ENCODE measurements at places on chromosomes 5 and 9.

DNA sequence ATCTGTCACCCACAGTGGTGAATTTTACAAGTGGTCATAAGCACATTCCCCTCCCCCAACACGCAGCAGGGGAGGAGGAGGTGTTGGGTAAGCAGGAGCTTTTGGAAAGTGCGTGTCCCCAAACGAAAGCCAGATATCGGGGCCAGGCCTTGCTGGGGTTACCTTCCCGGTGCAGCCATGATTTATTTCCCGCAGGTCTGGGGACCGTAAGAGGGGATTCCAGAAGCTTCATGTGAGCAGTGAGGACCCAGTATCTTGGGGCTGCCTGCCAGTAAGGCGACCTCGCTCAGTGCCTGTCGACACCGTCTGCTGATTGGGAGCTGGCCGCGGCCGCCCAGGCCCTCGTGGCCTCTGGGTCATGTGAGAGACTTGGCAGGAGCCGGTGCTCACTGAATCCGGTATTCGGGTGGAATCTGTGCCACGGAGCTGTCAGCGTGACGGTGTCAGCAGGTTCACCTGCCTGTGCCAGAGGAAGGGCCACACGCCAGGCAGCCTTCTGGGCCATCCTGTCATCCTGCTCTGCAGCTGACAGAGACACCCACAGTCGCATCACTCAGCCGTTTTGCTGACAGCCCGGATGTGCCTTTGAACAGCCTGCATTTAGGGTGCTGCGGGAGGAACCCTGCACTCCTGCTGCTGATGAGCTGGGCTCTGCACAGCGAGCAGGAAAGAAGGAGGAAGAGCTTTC, 37.3 kb downstream of the SEC61B start:
- DNase-seq, result no peak

DNA sequence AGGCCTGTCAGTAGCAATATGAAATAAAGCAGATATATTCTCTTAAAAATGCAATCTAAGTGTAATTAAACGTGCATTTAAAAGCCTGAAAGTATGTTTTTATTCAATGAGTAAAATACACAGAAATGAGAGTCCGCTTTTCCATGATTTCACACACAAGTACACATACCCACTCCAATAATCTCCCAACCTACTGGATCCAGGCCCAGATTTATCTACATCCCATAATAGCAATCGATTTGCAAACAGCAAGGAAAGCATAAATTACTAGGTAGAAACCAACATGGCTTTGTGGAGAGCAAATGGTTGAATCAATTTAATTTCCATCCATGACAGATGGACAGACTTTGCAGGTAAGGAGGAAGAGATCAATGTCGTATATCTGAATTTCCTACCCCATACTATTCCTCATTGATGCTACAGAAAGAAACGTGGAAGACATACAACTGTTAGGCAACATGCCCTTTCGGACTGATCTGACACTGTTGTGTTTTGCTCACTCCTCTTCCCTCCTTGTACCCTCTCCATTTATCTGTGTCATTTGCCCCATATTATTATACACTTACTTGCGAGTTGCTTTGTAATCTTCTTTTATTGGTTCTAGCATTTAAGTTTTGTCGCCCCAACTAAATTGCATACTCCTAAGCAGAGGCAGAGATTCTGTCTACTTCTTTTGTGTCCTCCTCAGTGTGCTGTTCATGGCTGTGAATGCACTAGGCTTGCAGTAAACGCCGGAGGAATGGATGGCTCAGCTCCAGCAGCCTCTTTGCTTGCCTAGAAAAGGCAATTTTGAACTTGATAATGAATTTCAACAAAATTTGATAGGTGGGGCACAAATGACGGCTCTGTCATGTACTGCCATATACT, 133.6 kb downstream of the NFIB start:
- no peak for DNase-seq

DNA sequence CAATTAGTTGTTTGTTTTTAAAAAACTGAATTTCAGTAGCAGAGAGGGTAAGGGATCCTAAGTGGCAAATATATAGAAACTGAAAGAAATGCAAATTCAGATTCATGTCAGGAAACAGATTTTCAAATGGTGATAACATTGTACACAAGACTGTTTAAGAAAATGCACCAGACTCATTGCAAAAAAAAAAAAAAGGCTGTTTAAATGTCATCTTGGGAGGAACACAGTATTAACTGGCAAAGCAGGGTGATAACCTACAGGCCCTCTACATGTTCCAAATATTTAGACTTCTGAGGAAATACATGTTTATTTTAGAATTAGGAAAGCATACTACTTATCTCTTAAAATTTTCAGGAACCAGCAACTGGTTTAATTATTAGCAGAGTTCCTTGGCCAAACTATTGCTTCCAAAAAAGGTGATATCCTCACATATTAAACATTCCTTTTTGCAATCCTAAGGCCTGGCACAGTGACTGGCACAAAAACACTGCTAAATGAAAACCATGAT, 114.5 kb downstream of the TSSK1B start:
- no peak for DNase-seq

DNA sequence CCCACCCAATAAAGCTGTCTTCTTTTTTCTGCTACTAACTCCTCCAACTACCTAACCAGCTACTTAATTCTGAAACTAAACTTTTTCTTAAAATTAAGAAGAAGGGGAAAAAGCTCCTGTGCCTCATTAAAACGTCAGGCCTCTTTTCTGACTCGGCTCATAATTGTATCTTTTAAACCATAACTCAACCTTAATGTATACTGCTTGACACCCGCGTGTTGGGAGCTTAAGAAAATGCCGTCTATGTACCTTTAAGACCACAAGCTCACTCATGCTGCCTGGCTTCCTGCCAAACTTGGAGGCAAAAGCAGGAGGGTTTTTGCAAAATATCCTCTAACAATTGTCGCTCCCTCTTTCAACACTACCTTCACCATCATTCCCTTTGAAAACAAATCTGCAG, 5.0 kb downstream of the EBF1 start:
- DNase-seq, result no peak

GRCh38 chr9:135883410-135884089, 23.8 kb downstream of the CAMSAP1 start:
- DNase-seq, result no peak

DNA sequence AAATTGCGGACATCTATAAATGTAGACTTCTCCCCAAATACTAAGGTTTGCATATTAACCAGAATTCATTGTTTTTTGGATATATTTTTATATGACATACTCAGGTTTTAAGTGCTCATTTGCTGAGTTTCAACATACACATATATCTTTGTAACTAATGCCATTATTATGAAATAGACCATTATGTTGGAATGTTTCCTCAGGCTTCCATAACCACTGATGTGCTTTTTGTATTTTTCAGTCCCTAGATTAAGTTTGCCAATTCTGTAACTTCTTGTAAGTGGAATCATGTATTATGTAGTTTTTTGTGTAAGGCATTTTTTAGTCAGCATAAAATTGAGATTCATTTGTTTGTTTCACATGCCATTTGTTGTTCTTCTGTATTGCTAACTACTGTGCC, 32.1 kb downstream of the HSPA4 start:
- no peak for DNase-seq

- no peak for DNase-seq
These were observed 113.8 kb downstream of the MSX2 start for GRCh38 chr5:174837919-174838902.

GRCh38 chr9:116282597-116282996, 129.0 kb downstream of the PAPPA start:
- DNase-seq, result no peak

DNA sequence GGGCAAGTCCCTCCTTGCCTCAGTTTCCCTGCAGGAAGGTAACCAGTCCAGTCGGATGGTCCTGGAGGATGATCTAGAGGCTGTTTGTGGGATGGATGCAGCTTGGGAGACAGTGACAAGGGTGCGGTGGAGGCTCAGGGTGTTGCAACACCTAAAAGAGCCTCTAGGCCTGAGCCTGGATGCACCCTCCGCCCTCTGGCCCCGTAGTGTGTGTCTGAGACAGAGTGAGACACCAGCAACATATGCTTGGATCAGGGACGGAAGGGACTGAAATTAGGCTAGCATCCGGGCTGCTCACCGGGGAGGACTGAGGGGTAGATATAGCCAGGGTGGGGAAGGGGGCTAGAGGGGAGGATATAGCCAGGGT, 1.1 kb downstream of the CRAT start:
- DNase-seq, result no peak

DNA sequence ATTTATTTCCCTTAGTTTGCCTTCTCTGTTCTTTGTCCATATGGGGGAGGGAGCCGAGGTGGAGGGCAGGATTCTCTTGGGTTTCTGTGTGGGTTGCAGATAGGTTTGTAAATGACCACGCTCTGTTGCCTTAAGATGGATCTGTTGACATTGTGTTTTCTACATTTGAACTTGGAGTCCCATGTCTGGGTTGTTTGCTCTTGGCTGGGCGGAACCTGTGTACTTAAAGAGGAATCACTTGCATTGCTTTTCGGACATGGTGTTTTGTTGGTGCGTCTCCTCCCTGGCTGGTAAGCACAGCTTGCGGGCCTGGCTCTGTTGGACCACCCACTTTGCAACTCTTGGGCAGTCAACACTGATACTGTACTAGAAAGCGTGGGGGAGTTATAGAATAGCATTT, 45.9 kb downstream of the EHMT1 start:
- no peak for DNase-seq

- no peak for DNase-seq
These were observed 16.3 kb upstream of the PRR16 start for GRCh38 chr5:120447706-120448239.

DNA sequence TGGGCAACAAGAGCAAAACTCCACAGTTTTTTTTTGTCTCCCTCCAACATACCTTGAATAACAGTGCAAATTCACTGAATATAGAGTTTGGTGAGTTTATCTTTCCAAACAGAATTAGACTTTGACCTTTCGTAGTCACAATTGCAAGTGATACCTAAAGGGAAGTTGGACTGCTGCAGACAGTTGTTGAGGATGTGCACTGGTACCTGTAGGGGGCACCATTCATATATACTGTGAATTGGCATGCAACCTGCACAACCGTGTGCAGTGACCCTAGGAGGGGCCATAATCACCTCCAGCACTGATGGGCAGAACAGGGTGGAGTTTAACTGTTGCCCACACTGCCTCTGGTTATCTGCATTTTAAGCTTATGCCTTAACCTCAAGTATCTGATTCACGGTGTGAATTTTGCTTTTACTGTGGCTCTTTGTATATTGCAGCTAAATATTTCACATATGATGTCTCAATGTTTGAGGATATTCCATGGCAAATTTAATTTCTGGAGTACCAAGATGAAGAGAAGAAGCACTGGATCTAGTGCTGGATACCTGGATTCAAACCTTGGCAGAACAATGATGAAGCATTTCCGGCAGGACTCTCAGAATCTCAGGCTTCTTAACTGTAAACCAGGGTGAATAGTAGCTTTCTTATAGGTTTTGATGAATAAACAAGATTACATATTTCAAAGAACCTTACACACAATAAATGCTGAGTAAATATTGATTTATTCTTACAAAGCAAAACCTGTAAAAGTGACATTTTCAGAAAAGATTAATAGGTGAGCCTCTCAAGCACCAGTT, 144.3 kb downstream of the ACTBL2 start:
- no peak for DNase-seq

DNA sequence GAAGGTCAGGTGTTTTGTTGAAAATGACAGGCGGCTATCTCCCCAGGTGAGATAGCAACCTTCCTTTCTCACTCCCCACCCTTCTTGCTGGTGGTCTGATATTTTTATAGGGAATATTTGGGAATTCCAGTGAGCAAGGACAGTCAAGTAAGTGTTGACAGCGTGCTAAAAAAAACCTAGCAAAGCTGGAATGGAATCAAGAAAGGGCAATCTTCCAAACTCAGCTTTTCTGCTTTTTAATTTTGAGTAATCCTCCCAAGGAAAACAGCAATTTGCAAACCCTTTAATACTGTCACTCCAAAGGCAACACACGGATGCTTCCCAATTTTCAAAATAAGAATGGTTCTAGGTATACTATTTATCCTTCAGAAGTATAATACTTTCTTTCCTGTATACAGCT, 143.7 kb upstream of the PCA3 start:
- no peak for DNase-seq

GRCh38 chr5:16192311-16192710, 12.7 kb upstream of the MARCHF11 start:
- DNase-seq, result no peak

DNA sequence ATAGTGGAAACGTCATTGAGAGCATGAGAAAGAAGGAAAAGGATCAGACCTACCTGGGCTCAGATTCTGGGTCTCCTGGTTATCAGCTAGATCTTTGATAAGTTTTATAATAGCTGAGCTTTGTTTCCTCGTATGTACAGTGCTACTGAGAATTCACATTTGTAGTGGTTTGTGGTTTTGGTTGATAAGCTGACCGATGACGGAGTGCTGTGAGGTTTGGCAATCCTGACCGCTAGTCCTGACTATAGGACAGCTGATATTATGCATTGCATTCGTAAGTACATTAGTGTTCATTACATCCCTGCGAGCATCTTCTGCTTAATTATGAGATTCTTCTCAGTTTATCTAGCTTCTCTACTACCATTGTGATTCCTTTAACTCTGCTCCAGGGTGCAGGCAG, 190.7 kb upstream of the SLC27A6 start:
- DNase-seq, result no peak

GRCh38 chr5:177456976-177457851, 10.6 kb downstream of the PRR7 start:
- DNase-seq, result no peak

GRCh38 chr5:1276930-1277329, 17.9 kb downstream of the TERT start:
- DNase-seq, result no peak

DNA sequence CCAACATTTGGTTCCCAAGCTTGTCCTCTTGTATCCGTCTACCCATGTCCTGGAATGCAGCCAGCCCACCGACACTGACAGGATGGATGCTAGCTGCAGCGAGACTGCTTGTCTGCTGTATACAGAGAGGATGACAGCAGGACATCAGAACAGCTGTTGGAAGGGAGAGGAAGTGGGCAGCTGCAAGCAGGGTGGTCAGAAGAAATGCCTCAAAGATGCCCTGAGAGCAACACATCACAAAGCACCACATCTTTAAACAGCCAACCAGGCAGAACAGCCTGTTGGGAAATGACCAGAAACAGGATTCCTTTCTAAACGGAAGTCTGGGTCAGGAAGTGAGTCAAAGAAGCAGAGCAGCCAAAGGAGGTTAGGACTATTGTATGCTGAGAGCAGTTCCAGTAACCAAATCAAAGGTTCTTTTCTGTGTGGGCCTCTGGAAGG, 219.1 kb downstream of the NDUFS4 start:
- no peak for DNase-seq

DNA sequence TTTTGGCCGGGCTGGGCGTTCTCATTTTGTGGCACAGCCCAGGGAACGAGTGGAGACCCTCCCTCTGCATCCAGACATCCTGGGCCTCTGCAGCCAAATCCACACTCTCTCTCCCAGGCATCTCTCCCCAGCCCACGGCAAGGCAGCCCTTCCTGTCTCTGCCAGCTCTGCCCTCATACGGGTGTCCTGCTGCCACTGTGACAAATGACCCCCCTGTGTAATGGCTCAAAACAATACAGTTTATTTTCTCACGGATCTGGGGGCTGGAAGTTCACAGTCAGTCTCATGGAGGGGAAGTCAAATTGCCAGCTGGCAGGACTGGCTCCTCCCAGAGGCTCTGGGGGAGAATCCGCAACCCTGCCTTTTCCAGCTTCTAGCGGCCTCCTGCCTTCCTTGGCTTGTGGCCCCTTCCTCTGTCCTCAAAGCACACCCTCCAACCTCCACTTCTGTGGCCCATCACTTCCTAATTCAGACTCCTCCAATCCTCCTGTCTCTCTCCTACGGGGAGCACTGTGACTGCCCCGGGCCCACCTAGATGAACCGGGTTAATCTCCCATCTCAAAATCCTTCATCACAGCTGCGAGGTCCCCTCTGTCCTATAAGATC, 70.2 kb upstream of the COL5A1 start:
- DNase-seq, result no peak

All from stimulated activated CD4-positive, alpha-beta T cell treated with anti-CD3 and anti-CD28 coated beads, TNF-alpha, amount 100 ng/mL, for 1 hour (primary cell).